ENCODE measurements at places on chromosomes 2 and 18.
A peak's percentile ranks its signal among the peaks of the same experiment; 100 is the strongest.

GRCh38 chr2:30147715-30148610 is 1.2 kb downstream of the YPEL5 start:
- DNase-seq, result peak; percentile 63

GRCh38 chr2:199629301-199629700 is 171.6 kb upstream of the SATB2 start:
- no peak for DNase-seq

GRCh38 chr2:84999553-84999955 is 28.6 kb downstream of the KCMF1 start:
- no peak for DNase-seq

GRCh38 chr2:38584881-38585280 is 17.8 kb downstream of the HNRNPLL start:
- no peak for DNase-seq

DNA sequence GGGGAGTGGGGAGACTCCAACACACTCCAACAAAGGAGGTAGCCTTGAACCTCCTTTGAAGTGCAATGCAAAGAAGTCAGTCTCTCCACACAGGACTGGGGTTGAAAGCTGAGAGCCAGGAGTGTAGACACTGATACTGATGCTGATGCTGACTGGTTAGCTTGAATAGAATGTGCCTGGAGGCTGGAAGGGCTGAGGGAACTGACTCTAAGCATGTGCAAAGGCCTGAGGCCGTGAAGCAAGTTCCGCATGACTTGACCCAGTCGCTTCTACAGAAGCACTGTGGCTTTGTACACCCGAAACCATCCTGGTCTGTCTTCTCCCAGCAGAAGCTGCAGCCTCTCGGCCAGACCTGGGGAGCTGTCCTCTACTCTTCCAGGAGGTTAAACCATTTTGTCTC is 10.4 kb downstream of the FOXI3 start:
- DNase-seq, result no peak

DNA sequence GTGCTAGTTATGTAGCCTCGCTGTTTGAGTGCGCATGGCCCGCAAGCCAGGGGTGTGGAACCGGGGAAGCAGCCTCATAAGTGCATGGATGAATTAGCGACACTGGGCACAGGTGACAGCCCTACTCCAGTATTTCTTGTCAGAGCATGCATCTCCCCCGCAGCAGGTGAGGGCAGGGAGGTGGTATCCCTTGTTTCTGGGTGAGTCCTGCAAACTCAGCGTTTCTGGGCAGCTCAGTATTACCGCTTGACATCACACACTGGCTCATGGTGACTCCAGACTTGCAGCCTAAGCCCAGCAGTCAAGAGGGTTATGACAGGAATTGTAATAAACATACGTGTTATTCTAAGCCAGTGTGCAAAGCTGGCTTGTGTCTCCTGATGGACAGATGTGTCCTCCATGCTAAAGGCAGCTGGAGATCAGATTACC is 2.5 kb downstream of the CABLES1 start:
- no peak for DNase-seq

- DNase-seq, result no peak
Observed at GRCh38 chr2:98474979-98475632, 30.4 kb downstream of the INPP4A start.

DNA sequence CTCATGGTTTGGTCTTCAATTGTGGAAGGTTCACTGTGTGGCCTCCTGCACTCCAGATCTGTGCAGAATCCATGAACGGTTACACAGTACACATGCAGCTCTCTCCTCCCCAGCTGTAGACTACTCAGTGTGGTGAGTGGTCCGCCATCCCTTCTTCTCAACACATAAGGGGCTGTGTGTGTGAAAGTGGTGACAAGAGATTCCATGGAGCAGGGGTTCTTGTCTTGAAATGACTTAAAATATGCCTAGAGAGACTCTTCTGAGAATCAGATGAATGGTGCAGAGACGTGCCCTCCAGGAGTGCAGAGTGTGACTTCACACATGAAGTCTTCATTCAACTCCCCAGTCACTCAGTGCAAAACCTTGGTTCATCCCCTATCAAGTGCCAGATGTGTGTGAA is 151.0 kb upstream of the COPS8 start:
- no peak for DNase-seq

DNA sequence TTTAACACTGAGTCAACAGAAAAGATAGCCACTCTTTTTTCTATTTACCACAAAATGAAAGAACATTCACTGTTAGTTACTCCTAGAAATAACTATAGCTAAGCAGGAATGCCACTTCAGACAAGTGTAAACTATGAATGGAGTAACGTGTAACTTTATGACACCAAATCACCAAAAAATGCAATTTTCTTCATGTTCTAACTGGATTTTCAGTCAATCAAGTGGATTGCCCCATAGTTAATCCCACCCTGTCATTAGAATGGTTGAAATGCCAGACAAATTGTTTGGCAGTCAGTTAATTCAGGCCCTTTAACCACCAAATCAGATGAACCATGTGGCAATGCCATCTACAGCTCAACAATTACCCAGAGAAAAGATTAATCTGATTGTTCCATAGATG is 9.9 kb downstream of the EPHA4 start:
- no peak for DNase-seq

DNA sequence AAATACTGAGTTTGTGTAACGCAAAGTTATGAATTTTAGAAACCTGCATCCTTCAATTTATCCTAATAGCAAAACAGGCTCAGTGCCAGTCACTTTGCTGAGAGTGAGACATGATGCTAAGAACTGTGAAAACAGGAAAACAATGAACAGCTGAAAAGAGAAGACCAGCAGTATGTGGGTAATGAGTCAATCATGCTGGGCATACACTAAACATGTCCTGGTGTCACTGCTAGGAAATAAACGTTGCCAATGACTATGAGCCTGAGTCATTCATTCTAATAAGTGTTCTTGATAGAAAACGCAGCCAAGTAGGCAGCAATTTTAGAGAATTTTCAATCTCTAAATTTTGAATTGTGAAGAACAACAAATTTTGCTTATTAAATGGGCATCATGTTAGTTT is 237.3 kb downstream of the GALR1 start:
- DNase-seq, result no peak

- DNase-seq, result no peak
Observed at GRCh38 chr2:134466141-134466540, 212.3 kb downstream of the MGAT5 start.

- no peak for DNase-seq
Observed at GRCh38 chr2:36487947-36488346, 110.0 kb downstream of the FEZ2 start.

DNA sequence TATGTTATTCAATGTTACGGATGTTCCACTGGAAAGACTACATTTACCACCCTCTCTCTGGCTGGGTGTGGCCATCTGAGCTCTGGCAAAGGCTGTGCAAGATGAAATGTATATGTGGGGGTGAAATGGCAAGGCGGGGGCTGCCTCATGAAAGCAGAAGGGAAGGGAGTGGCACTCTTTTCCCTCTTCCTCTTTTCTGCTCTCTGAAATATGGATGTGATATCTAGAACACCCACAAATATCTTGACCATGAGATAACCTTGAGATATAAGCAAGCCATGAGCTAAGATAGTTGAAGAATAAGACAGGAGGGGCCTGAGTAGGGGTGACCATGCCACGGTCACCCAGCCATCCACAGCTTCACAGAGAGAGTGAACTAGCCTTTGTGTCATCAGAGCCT is 367.8 kb upstream of the ID2 start:
- no peak for DNase-seq

GRCh38 chr2:140943867-140944266 is 1186.9 kb downstream of the LRP1B start:
- DNase-seq, result no peak

- DNase-seq, result no peak
Observed at GRCh38 chr2:215536510-215536909, 100.6 kb upstream of the FN1 start.

GRCh38 chr2:40352703-40353099 is 99.2 kb downstream of the SLC8A1 start:
- DNase-seq, result no peak

GRCh38 chr18:44917216-44918141 is 236.8 kb downstream of the SETBP1 start:
- DNase-seq, result no peak

- no peak for DNase-seq
Observed at GRCh38 chr2:61493523-61493942, 22.6 kb upstream of the USP34 start.

GRCh38 chr2:38572167-38572566 is 30.6 kb downstream of the HNRNPLL start:
- DNase-seq, result peak; percentile 32

DNA sequence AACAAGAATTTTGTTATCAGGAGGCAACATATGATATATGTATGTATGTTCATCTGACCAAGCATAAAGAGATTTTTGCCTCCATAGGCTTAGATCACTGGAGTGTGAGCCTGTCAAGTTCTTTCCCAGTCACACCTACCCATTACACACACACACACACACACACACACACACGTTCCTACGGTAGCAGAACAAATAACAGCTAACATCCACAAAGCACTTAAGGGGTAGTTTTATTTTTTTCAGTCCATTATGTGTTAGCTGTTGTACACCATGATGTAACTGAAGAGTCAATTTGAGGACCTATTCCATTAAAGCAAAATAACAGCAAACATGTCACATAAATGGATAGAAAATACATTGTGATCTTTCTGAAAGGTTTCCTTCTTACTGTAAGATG is 39.5 kb downstream of the UGP2 start:
- no peak for DNase-seq

DNA sequence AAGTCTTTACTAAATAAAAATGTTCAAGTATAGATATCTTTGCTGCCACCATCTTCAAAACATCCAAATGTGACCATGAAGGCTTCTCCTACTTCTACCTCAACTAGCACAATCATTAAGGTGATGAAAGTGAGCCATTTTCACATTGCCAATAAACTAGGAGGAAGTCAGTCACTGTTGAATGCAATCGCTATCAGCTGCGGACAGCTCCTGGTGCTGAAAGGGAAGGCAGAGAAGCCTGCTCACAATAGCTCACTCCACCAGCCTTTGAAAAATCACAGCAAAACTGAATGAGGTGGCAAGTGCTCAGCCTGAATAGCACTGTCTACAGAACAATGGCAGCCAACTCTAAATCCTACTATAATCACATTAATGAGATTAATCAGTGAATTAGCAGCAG is 2.2 kb downstream of the MYT1L start:
- DNase-seq, result no peak

GRCh38 chr2:11669454-11670291 is at the start of gene NTSR2:
Gene NTSR2 (minus strand): TSS chr2:11670195. CDS start chr2:11670129, 66 bp downstream.
- no peak for DNase-seq

DNA sequence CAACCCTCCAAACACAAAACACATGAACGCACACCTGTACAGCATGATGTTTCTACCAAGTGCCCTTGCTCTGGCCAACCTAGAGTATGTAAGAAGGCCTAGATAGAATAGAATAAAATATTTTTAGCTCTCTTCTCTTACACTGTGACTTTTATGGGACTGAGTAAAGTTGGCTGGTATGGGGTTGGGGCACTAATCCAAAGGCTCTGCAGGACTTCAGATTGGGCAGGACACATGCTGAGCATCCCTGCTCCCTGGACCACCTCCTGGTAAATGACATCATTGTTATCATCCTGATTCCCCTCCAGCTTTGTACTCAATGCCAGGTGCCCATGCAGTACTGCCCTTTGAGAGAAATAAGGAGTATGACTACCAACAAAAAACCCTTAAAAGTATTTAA is 322.2 kb downstream of the SLC8A1 start:
- DNase-seq, result no peak

- DNase-seq, result no peak
Observed at GRCh38 chr18:25456334-25457010, 104.5 kb upstream of the ZNF521 start.

Data from activated T-cell treated with anti-CD3 and anti-CD28 coated beads for 4 hours (primary cell).